ENCODE measurements at places on chromosomes 4 and X.

DNA sequence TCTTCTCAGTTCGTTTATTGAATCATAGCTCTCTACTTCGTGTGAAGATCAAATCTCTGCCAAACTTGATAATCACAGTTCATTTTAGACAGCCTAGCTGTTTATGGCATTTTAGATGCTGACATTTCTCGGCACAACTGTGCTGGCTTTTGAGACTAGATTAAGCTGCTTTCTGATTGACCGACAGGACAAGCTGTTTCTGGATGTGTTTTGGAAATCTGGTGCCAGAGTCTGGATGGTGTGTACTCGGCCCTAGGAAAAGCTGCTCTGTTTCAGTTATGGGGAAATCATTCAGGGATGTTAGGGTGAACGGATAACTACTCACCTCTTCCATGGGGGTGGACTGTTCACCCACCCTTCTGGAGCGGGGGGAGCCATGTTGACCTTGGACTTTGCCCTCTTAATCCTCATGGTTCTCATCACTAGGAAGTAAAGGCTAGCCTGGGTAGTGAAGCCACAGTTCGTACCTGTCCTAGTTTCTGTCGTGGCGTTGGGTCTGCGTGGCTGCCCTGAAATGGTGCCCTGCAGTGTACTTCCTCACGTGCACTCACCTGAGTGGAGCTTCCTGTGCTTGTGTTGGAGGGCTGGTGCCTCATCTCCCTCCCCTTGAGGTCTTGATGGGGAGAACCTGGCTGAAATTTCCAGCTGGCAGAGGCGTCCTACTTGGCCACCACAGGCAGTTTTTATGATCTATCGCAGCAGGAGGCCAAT, 13.7 kb upstream of the WDR1 start:
- DNase-seq = no peak

GRCh38 chr4:183658362-183659028, 490 bp downstream of the RWDD4 start:
- DNase-seq = no peak

- DNase-seq = no peak
These were observed 2576.8 kb downstream of the PCDH7 start for GRCh38 chr4:33296876-33297455.

GRCh38 chrX:97482666-97483300, 599.1 kb downstream of the RPA4 start:
- no peak for DNase-seq

DNA sequence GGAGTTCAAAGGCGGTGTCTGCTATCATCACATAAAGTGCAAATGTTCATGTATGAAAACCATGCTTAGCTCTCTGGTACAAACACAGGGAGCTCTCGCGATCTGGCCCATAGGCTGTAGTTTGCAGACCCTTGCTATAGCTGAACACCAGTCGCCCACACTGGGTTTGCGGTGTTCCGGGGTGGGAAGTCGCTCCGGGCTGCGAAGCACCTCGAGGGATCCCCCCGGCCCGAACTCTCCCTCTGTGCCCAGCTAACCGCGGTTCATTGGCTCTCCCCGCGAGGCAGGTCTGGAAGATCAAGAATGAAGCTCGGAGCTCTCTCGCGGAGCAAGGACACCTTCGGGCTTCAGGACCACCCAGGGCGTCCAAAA, 341 bp upstream of the PRPS2 start:
- DNase-seq = no peak

DNA sequence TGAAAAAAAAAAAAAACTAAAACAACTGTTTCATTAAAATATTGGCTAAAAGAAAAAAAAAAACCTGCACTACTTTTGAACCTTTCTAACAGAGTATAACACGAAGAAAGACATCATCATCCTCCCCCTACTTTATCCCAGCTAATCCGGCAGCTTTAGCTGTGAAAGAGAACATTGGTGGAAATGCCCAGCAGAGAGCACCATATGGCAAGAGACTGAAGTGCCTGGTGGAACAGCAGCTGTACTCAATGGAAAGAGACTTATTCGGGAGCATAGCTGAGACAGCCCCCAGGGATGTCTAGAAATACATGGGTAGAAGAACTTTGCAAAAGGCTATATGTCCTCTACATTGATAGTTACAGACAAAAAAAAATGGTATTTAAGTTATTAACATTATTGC, 30.3 kb downstream of the STPG2 start:
- peak; percentile 2 for DNase-seq

GRCh38 chr4:70760662-70761061, 38.9 kb downstream of the RUFY3 start:
- no peak for DNase-seq

DNA sequence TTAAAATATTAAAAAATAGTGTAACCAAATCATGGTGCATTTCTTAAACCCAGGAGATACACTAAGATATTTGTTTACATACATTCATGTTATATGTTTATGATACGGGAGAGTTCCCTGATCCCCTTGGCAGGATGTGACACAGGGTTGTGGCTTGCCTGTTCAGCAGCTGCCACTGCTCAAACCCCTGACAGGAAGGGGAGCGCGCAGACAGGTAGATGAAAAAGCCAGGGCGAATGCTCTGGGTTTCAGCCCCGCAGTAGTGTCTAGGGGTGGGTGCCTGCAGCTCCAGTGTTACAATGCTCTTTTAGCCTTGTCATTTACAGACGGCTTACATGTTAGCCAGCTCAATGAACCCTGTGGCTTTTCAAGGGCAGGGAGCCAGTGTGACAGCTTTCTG, 1343.8 kb upstream of the IGFBP7 start:
- DNase-seq = no peak

DNA sequence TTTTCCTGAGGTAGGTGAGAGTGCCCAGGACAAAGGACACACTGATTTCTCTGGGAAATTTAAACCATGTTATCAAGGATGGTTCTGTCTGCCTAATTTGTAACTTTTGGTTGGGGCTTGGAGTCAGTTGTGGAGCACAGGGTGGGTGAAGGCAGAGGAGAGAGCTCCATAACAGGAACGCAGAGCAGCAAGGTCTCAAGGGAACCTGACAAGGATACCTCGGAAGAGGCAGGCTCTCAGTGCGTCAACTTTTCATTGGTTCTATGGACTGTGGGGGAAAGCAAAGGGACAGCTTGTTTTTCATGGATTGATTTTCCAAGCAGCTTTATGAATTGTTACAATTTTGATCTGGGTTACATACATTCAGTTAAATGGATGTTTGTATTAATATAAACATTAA, 110.4 kb downstream of the SLIT2 start:
- no peak for DNase-seq
